Activated CD8-positive, alpha-beta memory T cell treated with anti-CD3 and anti-CD28 coated beads for 24 hours (primary cell): ENCODE measurements at places on chromosomes 13 and 19.

GRCh38 chr13:46173656-46174055, 8.3 kb downstream of the LCP1 start:
- no peak for DNase-seq

DNA sequence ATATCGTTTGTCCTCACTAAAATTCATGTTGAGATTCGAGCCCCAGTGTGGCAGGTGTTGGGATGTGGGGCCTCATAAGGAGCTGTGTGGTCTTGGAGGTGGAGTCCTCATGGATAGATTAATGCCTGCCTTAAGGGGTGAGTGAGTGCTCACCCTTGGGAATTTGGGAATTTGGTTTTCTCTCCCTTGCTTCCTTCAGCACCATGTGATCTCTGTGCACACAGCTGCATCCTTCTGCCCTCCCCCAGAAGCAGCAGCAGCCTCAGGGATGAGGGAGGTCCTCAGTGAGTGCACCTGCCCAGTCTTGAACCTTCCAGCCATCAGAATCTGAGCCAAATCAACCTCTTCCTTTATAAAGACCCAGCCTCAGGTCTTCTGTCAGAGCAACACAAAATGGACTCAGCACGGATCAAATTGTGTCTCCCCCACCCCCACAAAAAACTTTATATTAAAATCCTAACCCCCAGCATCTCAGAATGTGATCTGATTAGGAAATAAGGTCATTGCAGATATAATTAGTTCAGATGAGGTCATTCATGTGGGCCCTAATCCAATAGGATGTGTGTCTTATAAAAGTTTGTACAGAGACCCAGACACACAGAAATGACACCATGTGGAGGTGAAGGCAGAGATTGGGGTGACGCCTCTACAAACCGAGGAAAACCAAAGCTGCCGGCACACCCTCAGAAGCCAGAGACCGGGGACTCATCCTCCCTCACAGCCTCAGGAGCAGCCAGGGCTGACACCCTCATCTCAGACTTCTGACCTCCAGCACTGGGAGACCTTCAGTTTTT, 12.9 kb downstream of the CYTH2 start:
- DNase-seq, result no peak

- no peak for DNase-seq
Observed at GRCh38 chr13:75612354-75612753, 23.8 kb upstream of the LMO7 start.

- DNase-seq, result no peak
Observed at GRCh38 chr13:63636316-63636993, 2220.8 kb upstream of the PCDH20 start.

GRCh38 chr19:13104360-13104847, 1.7 kb upstream of the LYL1 start:
- DNase-seq, result peak; percentile 89

- DNase-seq, result no peak
Observed at GRCh38 chr13:82436099-82436585, 1446.1 kb downstream of the SLITRK1 start.

GRCh38 chr19:23286477-23286876, 36.3 kb upstream of the ZNF724 start:
- no peak for DNase-seq

GRCh38 chr13:38993381-38993780, 2.8 kb upstream of the STOML3 start:
- no peak for DNase-seq

DNA sequence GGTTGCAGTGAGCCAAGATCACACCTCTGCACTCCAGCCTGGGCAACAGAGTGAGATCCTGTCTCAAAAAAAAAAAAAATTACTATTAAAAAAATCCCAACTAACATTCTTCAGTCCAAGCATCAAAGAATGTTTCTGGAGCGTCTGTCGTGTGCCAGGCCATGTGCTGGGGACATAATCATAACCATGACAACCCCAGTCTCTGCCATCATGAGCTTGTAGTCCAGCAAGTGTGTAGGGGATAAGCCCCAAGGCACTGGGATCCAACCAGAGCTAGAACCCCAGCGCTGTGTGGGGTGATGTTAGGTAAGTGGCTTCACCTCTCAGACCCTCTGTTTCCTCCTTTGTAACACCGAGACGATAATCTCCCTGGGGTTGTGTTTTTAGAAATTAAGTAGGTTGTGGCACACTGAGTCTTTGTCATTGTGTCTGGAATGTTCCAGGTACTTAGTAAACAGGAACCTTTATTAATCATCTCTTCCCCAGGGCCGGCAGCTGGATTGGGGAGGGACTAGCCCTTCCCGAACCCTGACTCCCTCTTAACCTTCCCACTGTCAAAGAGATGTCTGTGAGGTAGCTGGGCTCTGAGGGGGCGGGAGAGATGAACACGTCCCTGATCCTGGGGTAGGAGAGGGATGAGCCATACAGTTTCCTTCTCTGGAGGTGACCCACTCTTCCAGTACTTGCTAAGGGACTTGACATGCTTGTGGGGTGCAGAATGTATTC, 5.2 kb downstream of the ITPKC start:
- no peak for DNase-seq

DNA sequence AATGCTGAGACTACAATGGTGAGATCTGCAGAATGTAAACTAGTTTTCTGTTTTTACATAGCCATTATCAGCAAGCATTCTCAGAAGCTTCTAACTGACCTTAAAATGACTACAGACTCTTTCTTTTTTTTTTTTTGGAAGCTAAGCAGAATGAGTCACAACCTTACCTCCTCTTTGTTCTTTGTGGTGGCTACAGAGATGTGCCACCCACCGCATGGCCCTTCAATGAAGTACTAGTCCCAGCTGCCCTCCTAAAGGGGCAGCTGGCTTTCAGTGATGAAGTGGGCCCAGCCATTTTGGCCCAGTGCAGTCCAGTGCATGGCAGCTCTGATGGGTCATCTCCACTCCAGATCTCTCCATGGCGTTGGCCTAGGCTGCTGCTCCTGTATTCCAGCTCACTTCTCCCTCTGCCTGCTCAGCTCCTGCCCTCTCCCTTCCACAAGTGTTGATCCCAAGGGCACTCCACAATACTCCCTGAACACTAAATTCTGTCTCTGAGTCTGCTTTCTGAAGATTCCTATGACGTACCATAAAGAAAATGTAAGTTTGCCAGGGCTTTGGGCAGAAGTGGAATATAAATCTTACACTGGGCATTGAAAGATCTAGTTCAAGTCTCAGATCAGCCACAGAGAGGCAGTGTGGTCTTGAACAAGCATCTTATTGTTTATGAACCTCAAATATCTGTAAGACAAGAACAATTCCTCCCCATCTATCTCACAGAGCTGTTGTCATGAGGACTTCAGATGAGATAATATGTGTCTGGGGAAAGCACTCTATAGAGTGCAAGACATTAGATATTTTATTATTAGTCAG, 85.6 kb downstream of the RXFP2 start:
- DNase-seq, result no peak

- DNase-seq, result no peak
Observed at GRCh38 chr13:44243198-44243857, 130.3 kb upstream of the SERP2 start.

- peak; percentile 90 for DNase-seq
Observed at GRCh38 chr19:7925171-7925851, 624 bp downstream of the CTXN1 start.

DNA sequence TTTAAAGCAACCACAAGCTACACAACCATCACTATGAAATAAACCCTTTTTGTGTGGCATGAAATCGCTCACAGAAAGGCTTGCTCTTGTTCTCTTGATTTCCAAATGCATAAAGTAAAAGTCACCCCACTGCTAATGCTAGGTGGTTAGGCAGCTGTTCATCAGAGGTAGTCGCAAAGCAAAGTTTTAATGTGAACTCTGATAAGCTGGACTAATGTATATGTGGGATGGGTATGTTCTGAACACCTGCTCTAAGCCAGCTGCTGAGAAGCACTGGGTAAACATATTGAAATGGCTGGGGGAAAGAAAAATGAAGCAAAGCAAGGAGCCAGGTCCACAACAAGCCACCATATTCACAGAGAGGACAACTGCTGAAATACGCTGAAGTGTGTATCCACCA, 142.3 kb downstream of the KLF12 start:
- DNase-seq, result no peak

DNA sequence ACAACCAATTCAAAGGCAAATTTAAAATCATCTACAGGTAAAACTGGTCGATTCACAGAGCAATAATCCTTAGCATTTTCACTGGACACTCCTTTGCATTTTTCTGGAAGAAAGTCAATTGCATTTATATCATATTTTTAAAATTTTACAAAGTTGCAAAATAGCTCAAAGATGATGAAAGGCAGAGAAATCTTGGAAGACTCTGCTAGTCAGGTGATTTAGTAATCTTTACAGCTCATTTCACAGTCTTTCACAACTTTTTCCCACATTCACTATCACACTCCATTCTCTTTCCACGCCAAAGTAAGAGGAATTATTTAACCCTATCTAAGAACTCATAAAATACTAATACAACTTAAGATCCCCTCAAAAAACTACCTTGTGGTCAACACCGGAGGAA, 1063.8 kb downstream of the EFNB2 start:
- no peak for DNase-seq

DNA sequence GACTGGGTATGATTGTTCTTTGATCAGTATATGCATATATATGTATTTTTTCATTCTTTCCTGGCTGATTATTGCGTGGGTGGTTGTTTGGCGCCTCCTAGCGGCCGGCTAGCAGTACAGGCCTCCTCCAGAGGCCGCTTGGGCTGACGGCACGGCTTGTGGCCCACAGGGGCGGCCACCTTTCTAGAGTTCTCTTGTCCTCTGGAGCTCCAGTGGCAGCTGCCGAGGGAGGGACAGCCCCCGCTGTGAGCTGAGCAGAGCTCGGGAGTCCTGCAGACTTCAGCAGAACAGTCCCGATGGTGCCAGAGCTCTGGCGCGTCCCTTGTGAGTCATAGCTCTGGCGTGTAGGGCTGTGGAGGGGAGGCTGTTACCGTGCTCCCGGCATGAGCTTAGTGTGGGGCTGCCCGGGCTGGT, 22.5 kb upstream of the ZNF429 start:
- peak; percentile 83 for DNase-seq

DNA sequence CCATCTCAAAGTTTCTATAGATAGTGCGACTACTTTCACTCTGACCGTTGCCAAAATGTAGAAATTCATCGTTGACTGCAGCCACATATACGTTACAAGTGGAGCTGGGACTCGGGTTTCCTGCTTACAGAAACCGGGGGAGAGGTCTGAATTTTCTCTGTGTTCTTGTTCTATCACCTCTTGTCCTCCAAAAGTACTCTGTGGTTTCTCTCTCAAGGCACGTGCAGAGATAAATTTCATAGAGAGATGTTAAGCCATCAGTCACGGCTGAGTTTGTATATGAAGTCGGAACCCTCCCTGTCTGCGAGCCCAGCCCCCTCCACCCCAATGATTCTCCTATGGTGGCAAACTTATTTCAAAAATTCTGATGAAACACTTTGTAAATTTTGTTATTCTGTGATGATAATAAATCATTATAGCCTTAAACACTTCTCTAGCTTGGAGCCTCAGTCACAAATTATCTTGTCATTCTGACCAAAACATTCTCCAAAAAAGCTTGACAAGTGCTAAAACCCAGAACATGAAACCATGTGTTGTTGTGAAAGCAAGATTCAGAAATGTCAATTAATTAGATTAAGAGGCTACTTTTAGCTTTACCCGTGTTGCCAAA, 87.5 kb downstream of the TSHZ3 start:
- peak; percentile 17 for DNase-seq

DNA sequence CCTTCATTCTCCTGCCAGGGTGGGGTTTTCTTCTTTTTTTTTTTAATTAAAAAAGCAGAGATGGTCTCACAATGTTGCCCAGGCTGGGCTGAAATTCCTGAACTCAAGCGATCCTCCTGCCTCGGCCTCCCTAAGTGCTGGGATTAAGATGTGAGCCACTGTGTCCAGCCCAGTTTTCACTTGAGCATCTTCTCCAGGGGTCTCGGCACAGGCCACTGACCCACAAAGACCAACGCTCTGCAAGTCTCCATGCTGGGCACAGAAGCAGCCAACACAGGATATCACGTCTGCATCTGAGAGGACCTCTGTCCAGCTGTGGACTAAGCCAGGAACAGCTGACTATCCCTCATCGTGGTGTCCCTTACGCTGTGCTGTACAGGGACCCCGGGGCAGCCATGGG, 9.5 kb upstream of the TMEM86B start:
- no peak for DNase-seq

GRCh38 chr13:41056826-41057711, 4.2 kb upstream of the WBP4 start:
- DNase-seq, result no peak
